NCI-H2107 (cell line): ENCODE measurements at places on chromosomes 11 and 22.

DNA sequence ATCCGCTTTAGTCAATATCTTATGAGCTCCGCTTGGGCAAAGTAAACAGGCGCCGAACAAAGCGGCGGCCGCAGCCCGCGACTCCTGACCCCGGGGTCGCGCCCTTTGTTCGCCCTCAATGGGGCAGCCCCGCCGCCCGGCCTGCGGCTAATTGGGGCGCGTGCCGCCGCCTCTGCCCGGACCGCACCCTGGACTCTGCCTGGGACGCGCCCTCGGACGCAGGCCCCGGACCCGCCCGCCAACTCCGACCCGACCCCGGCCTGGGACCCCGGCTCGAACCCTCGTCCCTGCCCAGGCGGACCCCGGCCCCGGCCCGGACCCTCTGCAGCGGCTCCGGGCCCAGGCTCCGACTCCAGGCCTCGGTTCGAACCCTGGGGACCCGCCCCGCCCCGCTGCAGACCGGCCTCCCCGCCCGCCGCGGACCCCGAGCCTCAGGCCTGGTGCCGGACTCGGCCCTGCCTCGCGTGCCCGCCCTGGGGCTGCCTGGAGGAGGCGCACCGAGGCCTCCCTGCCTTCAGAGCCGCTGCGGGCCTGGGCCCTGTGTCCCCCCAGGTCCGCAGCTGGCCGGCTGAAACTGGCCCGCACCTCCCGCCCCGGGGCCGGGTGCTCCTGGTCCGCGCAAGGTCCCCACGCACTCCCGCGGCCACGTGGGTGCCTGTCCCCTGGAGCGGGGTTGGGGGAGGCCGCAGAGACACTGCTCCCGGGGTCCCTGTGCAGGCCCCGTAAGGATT lies 84.7 kb upstream of the WNT7B start:
- no peak for DNase-seq

DNA sequence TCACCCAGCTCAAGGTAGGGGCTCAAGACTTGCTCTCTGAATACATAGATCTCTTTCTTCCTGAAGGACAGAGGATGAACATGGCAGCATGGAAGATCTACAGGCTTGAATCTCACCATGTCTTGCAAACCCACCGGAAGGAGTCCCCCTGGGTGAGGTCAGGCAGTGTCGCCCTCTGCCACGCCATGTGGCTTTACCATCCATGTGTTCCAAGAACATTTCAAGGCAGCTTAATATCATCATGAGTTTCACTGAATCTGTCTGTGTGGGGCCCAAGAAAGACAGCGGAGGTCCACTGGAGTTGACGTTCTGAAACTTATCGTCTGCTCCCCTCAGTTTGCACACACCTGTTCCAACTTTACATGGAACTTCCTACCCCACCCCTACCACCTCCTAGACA lies 1202.6 kb downstream of the TBC1D22A start:
- DNase-seq: no peak

GRCh38 chr11:80722629-80723028 lies 1281.8 kb upstream of the TENM4 start:
- no peak for DNase-seq

DNA sequence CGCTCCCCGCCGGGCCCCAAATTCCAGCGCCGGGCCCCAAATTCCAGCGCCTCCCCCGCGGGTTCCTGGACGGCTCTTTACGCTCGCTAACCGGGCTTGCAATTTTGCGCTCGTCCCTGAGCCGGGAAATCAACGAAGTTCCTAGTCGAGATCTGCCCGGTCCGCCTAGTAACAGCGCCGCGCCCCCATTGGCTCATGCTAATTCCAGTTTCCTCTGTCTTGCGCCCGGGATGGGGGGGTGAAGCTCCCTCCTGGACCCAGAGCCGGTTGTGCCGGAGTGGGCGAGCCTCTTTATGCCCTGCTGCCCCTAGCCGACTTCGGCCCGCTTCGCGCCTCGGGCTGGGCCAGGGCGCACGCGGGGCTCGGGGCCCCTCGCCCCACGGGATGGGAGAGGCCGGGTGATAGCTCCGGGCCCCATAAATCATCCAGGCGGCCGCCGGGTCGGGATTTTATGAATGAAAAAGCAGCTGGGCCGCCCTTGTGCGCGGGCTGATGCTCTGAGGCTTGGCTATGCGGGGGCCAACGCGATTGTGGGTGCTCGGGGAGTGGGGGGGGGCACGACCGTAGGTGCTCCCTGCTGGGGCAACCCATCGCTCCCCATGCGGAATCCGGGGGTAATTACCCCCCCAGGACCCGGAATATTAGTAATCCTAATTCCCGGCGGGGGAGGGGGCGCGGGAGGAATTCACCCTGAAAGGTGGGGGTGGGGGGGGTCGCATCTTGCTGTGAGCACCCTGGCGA lies 1.8 kb upstream of the CCND1 start:
- DNase-seq: no peak

GRCh38 chr11:46874586-46874985 lies 28.5 kb upstream of the CKAP5 start:
- no peak for DNase-seq

GRCh38 chr11:124793466-124794278 lies 6.5 kb downstream of the MSANTD2 start:
- DNase-seq: no peak

GRCh38 chr11:130520271-130520671 lies 71.8 kb downstream of the ADAMTS15 start:
- DNase-seq: no peak

- DNase-seq: no peak
Observed at GRCh38 chr11:28176351-28176750, 68.2 kb downstream of the METTL15 start.

DNA sequence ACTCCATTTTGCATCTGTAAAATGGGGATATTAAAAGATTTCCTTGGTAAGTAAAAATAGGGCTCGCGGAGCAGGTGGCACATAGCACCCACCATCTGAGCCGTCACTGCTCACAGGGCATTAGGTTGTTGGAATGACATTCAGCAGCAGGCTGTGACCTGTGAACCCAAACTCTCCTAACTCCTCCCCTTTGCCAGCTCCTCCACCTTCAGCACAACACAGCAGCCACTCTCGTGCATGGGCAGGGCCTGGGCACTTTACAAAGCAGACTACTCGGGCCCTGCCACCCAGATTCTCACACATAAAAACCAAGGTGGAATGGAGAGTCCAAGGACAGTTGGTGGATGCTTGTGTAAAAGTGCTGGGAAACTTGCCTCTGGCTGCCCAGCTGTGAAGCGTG lies 77.2 kb downstream of the FLI1 start:
- DNase-seq: no peak

DNA sequence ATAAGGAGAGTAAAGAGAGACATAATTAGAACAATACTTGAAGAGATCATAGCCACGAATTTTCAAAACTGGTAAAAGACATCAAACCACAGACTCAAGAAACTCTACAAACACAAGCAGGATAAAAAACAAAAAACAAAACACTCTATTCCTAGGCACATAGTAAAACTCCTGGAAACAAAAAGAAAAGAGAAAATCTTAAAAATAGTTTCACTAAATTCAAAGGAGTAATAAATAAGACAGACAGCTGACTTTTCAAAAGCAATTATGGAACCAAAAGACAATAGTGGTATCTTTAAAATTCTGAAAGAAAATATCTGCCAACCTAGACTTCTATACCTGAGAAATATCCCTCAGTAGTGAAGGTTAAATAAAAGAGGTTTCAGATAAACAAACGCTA lies 9.2 kb upstream of the NARS2 start:
- DNase-seq: no peak

DNA sequence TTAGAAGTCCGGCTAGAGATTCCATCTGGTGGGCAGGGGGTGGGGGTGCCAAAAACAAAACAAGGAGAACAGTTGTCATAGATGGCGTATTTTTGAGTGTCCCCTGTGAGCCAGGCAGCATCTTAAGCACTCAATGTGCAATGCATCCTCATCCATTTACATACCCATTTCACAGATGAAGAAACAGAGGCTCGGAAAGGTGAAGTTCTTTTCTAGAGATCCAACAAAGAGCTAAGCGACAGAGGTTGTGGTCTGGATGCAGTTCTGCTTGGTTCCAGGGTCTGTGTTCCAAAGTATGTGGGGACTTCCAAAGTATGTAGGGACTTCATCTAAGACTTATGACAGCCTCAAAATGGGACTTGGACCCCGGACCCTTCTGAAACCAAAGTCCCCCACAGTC lies 277.8 kb downstream of the MN1 start:
- no peak for DNase-seq

- no peak for DNase-seq
Observed at GRCh38 chr11:1449490-1450243, 36.9 kb downstream of the MOB2 start.

- DNase-seq: no peak
Observed at GRCh38 chr11:87150936-87151335, 113.2 kb downstream of the TMEM135 start.

DNA sequence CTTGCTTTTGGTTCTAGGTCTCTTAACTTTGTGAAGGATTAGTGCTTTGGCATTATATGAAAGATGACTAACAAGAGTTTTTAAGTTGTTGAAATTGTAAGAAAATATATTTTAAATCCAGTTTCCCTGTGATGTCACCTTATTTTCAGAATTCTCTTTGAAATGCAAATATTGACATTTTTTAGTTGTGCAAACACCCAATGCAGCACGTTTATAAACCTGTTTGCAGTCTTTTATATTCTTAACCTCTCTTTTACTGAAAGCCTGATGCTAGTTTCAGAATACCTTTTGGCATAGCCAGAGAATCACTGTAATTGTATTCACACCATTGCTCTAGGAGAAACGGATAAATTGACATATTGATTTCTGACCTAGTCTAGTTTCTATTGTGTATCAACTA lies 42.8 kb upstream of the SLC37A2 start:
- DNase-seq: no peak

DNA sequence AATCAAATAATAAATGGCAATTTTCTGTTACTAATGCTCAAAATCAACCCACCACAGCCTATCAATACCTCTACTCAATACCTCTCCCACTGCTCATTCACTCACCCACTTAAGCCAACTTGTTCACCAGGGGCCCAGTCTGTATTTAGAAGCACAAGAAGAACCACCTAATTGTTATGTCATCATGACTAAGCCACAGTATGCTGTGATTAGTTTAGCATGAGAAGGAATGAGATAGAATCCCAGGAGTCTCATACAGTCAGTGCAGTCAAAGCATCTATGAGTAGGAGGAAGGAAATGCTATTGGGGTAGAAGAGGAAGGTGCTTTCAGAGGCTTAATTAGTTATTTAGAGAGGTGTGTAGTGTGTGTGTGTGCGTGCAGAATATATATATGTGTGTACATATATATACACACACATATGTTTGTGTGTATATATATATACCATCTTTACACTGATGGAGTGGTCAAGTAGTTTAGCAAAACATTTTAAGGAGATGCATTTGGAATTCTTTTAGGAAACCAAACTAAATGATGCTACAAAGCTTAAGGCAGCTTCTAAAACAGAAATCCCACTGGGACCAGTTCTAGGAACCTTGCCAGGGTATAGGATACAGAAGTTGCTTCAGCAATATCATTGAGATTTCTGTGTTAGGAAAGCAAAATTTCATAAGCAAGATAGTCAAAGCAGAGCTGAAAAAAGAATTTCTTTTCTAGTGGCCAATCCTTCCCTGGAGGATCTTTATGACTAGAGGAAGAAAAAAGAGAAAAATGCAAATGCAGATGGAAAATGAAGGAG lies 27.5 kb downstream of the KCNA4 start:
- DNase-seq: no peak

- DNase-seq: no peak
Observed at GRCh38 chr11:27612932-27613880, 87.0 kb downstream of the BDNF start.

DNA sequence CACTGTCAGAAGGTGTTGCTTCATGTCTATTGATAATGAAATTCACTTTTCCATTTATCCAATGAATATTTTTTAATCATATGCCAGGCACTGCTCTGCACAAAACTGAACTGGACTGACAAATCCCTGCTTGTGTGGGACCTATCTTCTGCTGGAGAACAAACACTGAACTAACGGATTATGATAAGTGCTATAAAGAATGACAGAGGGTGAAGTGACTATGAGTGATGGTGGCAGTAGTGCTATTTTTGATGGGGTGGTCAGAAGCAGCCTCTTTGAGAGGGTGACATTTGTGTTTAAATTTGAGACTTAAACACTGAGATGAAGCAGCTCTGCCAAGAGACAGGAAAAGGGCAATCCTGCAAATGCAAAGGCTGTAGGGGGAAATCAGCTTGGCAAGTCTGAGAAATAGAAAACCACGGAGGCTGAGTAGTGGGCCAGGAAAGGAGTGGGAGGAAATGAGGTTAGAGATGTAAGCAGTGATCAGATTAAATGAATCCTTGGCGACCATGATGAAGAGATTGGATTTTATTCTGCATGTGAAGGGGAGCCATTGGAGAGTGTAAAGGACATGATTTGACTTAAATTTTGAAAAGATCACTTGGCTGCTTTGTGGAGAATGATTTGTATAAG lies 6.0 kb downstream of the TBCEL start:
- DNase-seq: no peak

- no peak for DNase-seq
Observed at GRCh38 chr11:69489031-69489745, 7.7 kb downstream of the LINC01488 start.

DNA sequence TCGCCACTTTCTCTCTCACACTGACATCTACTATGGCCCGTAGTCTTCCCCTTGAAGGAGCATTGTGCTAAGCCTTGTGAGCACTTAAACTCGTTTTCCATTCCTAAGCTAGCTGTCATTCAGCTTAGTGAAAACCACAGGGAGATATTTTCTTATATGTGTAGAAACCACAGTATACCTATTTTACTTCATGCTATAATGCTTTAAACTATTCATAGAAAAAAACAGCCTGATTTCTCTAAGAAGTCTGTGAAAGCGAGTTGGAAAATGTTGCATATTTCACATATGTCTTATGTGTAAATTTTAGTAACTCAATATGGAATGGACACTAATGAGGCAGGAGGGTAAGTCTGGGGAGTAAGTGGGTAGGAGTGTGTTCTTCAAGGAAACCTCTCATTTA lies 194.3 kb upstream of the CTSC start:
- no peak for DNase-seq

GRCh38 chr22:29018293-29019189 lies 43.1 kb downstream of the C22orf31 start:
- no peak for DNase-seq

GRCh38 chr11:76653012-76653673 lies 17.4 kb downstream of the LRRC32 start:
- no peak for DNase-seq

DNA sequence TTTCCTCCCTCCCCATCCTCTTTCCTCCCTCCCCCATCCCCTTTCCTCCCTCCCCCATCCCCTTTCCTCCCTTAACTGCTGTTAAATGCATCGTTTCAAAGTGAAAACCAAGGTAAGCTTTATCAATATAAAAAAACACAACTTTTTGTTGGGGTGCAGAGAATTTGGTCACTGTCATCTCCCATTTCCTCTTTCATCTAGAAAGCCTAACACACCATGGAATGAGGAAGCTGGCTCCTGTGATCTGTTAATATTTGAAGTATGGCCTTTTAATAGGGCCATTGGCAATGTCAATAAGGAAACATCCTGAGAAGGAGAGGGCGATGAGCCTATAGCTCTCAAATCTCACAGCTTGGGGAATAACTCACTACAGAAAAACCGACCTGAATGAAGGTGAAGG lies 7.0 kb downstream of the EXPH5 start:
- no peak for DNase-seq
